ENCODE measurements at places on chromosomes 1 and 21.

- DNase-seq, result peak; percentile 56
These were observed 26.8 kb downstream of the UMODL1 start for GRCh38 chr21:42097860-42098454.

DNA sequence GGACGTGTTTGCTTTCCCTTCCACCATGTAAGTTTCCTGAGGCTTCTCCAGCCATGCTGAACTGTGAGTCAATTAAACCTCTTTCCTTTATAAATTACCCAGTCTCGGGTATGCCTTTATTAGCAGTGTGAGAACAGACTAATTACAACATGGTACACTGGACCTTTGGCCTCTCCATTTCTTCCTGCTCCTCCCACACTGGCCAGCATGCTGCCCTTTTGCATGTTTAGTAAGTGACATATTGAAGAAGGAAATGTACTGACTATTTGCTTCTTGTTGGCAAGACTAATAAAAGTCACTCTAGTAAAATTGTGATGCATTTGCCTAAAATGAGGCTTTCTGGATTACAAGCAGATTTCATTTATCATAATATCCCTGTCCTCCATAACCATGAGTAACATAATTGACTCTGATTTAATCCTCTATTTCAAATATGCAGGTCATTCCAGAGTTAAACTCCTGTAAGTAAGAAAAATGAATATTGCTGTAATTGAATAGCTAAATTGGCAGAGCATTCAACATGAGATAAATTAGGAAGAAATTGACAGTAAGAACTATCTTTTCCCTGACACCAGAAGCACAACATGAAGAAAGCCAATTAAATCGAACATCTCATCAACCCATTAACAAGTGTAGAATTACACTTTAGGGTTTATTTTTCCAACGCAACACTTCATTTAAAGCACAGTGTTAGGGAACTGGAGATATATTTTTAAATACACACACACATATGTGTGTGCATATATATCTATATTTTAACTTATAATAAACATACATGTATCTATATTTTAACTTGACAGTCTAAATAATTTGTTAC lies 427.8 kb upstream of the ZP4 start:
- DNase-seq, result no peak

DNA sequence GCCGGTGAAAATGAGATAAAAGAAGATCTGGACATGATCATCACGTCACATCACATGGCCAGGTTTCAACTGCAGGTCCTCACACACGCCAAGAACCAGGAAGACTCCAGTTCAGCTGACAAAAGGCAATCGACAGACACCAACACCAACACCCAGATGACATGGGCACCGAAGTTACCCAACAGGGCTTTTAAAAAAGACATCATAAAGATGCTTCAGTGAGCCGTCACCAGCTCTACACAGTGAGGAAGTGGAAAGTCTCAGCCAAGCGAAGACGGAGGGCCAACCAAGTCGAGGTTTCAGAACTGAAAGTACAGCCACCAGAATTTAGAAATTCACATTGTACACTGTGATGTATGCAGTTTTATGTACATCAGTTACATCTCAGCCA lies 154.3 kb upstream of the COL6A1 start:
- no peak for DNase-seq

DNA sequence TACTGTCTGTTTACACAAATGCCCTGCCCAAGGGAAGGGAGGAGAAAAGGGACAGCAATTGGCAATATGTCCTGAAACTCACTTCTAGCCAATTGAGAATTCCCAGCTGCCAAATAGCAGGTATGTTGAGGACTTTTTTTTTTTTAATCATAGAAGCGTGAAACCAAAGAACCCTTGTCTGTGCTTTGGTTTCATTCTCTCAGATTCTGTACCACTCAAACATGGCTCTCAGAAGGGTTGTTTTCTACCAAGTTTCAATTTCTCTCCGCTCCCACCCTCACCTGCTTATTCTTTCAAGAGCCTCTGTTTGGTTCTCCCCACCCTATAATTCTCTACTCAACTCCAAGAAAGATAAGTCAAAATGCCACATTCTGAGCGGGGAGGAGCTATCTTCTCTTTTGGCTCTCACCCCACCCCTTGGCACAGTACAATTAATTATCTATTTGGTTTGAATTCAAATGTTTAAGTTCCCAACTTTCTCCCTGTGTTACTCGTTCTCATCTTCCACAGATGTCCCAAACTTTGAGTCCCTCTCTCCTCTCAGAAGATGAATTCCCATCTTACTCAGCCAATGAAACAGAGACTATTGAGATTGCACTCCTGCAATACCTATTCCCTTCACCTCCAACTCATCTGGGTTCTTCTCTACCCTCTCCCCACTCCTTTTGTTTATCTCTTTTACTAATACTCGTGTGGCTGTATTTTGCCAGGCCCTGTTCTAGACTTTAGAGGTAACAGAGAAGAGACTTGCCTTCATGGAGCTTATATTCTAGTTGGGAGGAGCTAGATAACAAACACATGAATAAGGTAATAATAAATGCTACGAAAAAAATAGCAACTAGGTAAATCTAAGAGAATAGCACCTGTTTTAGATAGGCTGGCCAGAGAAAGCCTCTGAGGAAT lies 3.9 kb upstream of the TP53BP2 start:
- DNase-seq, result peak; percentile 90

- no peak for DNase-seq
These were observed 7.2 kb downstream of the TLCD4 start for GRCh38 chr1:95124342-95124741.

DNA sequence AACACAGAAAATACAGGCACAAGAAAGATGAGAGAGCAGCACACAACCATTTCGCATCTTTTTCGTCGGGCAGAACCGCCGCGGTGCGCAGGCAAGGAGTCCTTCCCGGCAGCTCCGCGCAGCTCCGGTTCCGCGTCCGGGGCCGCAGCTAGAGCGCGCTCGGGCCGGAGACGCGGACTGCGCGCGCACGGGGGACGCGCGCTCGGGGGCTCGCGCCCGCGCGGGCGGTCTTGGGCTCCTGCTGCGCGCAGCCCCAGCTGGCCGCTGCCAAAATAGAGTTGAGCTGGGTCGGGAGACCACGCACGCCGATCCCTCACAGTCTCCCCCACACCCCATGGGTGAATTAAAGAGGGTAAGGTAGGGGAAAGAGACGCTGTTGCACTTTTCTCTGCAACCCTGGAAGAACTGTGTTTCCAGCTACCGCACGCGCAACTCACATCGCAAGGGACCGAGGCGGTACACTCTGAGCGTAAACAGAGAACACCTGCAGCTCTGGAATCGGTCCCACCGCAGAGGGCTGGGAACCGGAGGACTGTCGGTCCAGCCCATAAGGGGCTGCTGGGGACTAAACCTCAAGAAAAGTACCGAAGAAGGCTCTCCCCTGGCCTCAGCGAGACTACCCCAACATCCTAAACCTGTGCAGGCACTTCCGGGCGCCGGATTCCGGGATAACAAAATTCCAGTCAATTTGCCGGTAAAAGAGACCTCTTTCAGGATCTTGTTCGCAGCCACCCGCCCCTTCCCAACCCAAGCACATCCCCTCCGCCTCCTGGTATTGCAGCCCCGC lies 1.7 kb downstream of the NR5A2 start:
- no peak for DNase-seq

GRCh38 chr1:6523566-6523965 lies 30.7 kb downstream of the NOL9 start:
- DNase-seq, result no peak

DNA sequence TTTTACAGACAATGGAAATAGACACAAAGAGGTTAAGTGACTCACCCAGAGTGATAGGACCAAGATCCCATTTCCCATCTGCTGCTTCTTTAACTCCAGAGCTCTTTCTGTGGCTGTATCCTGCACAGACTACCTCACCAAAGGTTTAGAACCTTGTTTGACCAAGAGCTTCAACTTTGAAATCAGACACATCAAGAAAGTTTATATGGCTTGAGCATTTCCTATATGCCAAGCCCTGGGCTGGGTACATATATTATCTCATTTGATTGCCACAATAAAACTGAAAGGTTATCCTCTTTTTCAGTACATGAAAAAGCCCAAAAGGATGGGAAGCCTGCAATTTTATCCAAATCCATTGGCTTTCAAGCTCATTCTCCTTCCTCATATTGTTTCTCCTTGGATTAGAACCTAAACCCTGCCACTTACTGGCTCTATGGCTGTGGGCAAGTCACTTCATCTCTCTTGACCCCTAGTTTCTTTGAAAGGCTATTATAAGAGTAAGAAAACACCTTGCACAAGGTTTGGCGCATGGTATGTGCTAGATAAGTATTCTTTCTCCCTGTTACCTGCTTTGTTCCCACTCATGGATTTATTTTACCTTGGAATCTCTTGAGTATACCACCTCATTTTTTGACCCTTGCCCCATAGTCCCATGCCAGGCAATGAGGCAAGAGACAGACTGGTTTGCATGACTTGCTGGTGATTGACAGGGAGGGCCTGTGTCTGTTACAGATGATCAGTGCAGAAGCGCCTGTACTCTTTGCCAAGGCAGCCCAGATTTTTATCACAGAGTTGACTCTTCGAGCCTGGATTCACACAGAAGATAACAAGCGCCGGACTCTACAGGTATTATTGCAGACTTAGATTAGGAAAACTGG lies 34.5 kb upstream of the KCNQ4 start:
- no peak for DNase-seq
